Transverse colon (tissue), 4 donors: ENCODE measurements at places on chromosomes 12 and 14.

- no peak for DNase-seq
Measured at GRCh38 chr14:75430116-75430515, 2.3 kb downstream of the JDP2 start.

GRCh38 chr12:45415393-45415817 lies 199.5 kb downstream of the ANO6 start:
- no peak for DNase-seq

- no peak for DNase-seq
Measured at GRCh38 chr12:121565076-121565475, 15.7 kb downstream of the KDM2B start.

DNA sequence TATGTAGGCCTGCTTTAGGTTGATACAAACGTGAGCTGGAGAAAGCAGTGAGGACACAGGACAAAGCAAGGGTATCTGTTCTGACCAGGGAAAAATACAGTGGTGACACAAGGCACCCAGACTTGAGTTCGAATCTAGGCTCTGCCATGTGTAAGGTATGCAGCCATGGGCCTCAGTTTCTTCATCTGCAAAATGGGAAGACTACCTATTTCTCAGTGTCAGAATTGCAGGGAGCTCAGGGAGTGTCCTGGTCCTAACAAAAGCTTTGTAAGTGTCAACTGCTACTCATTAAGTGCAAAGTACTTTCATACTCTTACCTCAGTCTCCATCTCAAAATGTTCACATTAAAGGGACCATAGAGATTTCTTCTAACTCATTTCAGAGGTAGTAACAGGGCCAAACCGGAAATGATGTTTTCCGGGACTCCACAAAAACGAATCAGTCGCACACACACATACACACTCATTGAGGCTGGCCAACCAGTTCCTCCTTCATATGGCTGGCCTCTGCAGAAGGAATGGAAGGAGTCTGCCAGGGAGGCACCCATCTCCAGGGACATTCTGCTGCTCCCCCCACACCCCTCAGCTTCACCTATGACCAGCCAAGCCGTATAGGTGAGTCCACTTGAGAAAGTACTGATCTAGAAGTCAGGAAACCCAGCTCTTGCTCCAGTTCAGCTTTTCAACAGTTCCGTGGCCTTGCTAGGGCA lies 7.8 kb downstream of the CTDSP2 start:
- no peak for DNase-seq

- no peak for DNase-seq
Measured at GRCh38 chr12:123058481-123058880, 78.0 kb downstream of the ARL6IP4 start.

GRCh38 chr12:106901276-106901675 lies 54.4 kb upstream of the TMEM263 start:
- no peak for DNase-seq

DNA sequence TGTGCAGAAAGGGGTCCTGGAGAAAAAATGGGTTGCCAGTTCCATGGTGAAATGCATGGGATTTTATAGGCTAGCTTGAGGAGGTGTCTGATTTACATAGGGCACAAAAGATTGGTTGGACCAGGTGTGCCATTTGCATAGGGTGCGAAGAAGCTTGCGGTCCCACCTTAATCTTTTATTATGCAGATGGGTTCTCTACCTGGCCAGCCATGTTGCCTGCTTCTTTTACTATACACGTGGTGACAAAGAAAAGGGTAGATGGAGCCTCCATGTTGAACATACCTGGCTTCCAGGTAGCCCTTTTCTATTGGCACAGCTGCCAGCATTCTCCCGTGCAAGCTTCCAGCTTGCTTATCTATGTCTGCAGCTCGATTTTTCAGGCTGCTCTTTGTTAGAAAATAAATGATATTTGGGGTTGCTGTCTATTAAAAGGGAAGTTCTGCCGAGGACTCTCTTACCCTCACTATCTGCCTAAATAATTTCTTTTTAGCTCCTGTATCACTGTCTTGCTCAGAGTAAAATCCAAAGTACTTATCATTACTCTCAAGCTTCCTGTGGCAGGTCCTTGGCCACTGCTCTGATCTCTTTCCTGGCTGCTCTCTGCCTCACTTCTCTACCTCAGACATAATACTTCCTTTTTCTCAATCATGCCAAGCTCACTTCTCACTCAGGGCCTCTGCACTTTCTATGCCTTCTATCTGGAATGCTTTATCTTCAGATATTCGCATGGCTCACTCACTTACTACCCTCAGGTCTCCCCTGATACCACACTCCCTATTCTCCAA lies 216.0 kb upstream of the DAAM1 start:
- no peak for DNase-seq

GRCh38 chr12:118418385-118419057 lies 42.2 kb downstream of the SUDS3 start:
- DNase-seq, result no peak

DNA sequence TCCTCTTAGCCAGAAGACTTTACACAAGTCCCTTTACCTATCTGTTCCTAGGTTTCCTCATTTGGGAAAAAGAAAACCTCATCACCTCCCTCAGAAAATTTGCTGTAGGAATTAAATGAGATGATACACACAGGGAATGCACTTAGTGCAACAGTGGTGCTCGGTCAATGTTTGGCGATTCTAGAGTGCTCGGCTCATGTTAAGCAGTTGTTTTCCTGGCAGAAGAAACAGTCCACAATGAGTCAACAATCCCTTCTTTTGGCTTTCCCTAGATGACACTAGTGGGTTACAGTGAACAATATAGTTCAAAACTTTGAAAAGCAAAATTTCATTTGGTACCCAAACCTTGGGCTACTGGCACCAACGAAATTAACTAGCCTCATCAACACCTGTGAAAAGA lies 3.9 kb upstream of the TMEM233 start:
- DNase-seq, result no peak

DNA sequence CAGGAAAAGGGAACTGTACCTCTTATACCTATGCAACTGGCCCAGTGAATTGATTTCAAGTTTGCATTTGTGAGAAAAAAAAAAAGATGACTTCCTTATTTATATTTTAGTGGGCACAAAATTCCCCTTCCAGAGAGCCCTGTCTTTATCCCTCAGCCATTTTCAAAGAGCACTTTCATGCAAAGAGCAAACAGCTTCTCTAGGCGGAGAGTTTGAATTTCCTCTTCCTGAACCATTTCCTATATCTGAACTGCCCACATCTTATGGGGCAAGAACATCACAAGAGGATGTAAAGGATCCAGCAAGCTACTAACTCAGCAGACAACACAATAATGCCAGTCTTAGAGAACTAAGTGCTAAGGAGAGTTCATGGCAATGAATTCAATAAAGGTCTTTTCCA lies 22.3 kb upstream of the PLXNC1 start:
- no peak for DNase-seq

DNA sequence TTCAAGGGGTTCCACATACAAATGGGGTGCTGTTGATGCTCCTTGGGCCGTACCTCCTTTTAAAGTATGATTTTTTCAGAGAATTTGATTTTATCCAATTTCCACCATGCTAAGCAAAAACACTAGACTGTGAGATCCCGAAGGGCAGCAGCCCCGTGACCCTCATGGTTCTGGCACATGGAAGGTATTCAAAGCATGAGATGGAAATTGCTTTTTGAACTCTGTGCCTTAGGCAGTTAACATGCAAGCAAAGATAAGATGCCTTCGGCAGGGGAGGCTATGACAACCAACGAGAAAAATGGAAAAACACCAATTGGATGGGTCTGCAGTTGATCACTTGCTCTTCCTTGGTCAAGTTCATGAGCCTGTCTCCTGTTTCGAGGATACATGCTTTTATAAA lies 120.8 kb upstream of the DIO3 start:
- no peak for DNase-seq

DNA sequence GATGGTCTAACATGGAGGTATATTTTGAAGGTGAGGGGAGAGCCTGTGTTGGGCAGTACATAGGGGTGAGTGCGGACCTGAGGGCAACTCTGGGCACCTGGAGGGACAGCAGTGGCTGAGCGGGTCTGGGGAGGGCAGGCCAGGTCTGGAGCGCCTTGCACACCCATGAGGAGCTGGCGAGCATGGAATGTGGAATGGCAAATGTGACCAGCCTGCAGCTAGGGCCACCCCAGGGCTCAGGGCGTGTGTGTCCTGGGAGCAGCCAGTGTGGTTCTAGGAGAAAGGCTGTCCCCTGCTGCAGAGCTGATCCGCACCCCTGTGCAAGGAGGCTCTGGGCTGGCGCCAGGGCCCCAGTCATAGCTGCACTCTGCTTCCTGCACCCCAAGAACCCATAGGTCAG lies 24.5 kb downstream of the BCL7A start:
- DNase-seq, result no peak

DNA sequence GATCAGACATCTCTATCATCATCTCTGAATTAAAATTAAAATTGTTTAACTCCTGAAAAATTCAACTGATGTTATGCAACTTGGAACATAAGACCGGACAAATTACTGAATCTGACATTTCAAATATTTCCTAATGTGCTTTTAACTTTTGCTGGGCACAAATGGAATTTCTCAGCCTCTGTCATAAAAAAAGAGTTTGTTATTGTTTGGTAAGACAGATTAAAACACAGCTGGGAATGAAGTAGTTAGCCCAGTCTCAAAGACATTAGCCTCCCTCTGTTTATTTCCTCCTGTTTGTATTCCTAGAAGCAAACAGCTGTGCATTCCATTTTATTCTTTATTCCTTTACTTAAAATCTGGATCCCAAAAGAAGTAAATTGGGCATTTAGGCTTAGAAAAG lies 29.4 kb downstream of the PLEKHA5 start:
- no peak for DNase-seq

GRCh38 chr14:90605430-90605829 lies 208.6 kb downstream of the CALM1 start:
- no peak for DNase-seq

- peak; percentile 22 for DNase-seq
Measured at GRCh38 chr14:106506881-106507305, 980.5 kb downstream of the TMEM121 start.

DNA sequence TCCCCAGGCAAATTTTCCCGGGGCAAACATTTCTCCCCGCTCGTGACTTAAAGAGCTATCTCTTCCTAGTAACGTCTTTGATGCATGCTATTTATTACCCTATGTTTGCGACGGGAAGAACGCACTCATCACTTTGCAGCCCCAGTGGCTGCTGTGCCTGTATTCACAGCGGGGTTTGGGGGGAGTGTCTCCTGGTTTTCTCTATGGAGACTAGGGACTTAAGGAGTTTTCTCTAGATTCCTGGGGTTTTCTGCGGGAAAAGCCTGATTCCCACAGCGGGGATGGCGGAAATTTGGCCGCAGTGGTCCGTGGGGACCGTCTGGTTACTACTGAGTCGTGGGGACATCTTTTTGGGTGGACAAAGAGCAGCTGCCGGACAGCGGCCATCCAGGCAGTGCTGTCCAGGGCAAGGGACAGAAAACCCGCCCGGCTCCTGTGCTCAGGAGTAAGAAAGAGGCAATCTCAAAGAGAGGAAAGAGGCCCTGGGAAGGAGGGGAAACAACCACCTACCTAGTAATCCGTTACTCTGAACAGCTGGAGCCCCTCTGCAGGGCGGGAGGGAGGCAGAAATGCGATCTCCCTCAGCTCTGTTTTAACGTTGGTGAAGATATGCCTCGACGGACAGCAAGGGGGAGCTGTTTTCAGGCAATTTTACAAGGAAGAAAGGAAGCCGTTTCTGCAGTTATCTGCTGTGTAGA lies 771 bp upstream of the AVPR1A start:
- DNase-seq, result peak; percentile 12

GRCh38 chr14:65164068-65164824 lies 61.9 kb upstream of the MAX start:
- DNase-seq, result no peak

DNA sequence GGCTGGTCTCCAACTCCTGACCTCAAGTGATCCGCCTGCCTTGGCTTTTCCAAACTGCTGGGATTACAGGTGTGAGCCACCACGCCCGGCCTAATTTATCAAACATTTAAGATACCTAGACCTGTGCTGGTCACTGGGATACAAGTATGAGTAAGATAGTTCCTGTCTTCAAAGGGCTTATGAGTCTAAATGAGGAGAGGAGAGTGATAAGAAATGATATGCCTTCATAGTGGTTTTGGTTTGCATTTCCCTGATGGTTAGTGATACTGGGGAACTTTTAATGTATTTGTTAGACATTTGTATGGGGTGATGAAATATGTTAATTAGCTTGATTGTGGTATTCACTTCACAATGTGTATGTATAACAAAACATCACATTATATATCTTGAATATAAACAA lies 21.2 kb downstream of the TMED10 start:
- no peak for DNase-seq

- DNase-seq, result no peak
Measured at GRCh38 chr14:41805633-41806032, 199.0 kb downstream of the LRFN5 start.

DNA sequence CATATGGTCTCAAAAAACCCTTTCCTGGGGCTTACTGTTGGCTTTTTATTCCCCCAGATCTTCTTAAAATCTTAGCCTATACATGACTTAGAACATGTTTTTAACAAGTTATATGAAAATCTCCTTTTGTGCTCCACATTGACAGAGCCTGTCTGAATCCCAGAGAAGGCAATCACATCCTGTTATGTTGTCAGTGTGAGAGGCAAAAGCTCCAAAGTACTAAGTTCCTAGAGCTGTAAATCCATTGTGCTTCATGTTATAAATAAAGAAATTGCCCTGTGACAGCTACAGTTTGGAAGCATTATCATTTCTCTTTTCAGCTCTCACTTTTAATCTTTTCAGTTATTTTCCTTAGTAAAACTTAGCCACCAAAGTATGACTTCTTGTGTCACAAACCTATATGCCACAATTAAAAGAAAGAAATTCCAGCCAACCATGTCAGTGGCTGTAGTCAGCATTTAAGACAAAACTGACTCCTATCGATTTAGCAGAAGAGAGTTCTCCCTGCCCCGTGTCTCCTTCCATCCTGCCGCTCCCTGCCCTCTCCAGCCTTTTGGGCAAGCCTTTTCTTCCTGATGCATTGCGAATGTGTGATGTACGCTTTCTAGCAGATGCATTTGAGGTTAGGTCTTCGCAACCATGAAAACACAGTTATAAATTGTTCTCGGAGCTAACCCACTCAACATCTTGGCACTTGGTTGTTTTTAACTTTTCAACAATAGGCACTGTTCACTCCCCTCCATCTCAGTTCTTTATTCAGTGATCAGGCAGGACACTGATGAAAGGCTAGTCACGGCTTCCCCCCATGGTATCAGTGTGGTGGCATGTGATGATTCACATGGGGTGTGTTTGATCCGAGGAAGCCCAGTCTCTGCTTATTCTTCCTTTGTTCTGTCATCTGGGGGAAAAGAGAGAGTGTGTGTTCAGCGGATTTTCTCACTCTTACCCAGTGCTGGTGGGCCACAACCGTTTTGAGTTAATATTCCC lies 143.5 kb downstream of the SSPN start:
- no peak for DNase-seq

DNA sequence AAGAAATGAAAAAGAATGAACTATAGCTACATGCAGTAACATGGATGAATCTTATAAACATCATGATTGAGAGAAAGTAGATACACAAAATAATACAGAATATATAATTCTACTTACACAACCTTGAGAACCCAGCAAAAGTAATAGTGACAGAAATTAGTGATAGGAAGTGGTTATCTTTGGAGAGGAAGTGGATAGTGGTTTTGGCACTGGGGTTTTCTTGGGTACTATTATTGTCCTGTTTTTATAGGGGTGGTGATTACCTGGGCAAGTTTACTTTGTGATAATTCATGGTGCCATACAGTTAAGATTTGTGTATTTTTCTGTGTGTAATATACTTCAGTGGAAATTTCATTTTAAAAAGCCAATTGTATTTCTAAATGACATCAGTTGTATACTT lies 352.7 kb downstream of the AEBP2 start:
- no peak for DNase-seq
